ENCODE measurements at places on chromosomes 16 and 17.

GRCh38 chr17:74340470-74341023 is 14.5 kb downstream of the KIF19 start:
- no peak for DNase-seq

DNA sequence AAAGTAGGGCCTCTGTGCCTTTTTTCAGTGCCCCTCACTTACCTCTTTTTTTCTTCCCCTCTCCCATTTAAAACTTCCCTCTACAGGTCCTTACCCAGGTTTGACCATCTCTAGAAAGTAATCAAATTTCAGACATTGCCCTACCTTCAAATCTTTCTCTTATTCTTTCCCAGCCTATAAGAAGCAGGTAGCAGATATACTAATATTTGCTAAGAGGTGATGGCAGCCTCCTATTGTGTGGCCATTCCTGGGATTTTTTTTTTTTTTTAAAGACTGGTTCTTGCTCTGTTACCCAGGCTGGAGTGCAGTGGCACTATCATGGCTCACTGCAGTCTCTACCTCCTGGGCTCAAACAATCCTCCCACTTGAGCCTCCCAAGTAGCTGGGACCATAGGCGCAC is 111.1 kb upstream of the HAS3 start:
- DNase-seq: no peak

DNA sequence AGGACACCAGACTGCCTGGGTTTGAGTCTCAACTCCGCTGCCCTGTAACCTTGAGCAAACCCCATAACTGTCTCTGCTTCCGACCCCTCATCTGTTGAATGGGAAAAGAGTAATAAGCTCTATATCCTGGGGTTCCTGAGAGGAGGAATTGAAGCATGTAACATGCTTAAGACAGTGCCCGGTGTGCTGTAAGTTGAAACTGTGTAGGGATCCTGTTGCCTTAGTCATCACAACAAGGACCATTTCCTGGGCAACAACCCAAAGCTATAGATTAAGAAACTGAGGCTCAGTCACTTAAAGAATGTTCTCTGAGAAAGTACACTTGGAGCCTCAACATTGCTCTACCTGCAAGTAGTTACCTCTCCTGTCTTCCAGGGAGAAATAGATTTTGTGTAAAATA is 23.0 kb downstream of the CDH13 start:
- no peak for DNase-seq

DNA sequence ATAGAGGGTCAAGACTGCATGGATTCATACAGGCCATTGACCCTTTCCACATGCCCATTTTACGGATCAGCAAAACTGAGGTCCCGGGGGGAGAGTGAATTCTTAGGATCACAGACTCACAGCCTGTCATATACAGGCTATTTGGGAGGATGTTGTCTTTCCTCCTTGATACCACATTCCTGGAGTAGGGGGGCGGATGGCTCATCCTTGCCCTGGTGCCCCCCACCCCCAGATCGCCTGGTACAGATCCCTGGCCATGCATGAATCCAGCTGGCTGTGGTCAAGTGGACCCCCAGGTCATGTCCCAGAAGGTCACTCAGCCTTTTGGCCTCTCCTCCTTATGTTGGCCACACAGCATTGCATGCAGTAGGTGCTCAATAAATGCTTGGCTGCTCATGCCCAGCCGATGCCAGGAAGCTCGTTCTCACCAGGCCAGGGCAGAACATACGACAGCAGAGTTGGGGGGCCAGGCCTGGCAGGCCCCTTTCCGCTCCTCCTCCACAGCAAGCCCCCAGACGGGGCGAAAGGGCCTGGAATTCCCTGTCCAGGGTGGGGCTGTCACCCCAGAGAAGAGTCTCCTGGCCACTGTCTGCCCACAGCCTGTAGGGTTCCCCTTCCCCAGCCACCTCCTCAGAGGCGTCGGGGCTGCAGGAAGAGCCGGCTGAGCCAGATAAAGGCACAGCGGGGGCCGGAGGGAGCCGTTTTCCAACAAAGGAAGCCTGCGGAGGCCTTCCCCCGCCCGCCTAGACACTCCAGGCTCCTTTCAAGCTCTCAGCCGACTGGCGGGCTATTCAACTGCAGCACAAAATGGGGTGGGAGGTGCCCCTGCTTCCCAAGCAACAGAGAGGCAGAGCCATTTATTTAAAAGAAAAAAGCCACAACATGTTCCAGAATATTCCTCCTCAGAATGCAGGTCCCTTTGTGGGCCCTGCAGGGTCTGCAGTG is 215.7 kb upstream of the CIBAR2 start:
- DNase-seq: no peak

DNA sequence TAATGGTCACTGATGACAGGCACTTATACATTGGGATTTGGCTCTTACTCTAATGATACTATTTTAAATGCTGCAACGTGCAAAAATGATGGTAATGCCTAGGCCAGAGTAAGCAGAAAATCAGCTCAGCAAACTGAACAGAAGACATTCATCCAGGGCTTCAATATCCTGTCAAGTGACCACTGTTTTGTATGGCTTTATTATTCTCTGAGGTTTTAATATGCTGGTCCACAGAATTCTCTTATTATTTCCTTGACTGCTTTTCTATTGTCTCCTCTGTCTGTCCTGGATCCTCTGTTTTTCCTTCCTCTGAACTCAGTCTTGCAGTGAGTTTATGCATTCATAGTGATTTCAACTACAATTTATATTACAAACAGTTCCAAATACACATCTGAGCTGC is 90.8 kb upstream of the PMFBP1 start:
- no peak for DNase-seq

DNA sequence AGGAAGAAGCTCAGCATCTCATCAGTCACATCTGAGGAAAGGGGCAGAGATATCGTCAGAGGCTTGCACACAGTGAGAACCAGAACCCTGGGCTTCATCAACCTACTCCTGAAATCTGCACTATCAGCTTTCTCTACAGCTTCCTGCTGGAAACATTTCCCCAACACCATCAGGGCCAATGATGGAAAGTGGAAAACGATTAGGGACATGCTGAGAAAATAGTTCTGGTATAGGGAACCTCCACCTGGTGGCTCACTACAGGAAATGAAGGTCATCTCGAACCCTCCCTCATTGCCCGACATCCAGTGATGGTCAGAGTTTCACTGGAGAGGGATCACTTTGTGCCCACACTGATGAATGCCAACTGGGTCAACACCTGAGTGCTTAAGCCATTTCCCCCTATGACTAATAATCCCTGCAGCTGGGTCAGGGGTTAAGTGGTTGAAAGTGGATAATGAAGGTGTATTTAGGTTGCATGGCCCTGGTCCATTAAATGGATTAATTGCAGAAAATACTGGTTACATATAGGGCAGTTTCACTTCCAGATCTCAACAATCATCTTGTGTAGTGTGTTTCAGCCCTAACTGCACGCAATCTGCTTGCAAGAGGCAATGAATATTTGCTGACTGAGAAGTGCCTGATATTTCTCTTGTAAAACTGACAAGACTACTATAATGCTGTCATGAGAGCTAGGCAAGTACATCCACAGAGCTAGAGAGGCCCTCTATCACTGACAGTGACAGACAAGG is 43.1 kb upstream of the GSG1L start:
- no peak for DNase-seq

GRCh38 chr16:50555952-50556673 is 7.9 kb downstream of the NKD1 start:
- no peak for DNase-seq

- no peak for DNase-seq
Observed at GRCh38 chr17:77098884-77099545, 41.8 kb upstream of the SEC14L1 start.

DNA sequence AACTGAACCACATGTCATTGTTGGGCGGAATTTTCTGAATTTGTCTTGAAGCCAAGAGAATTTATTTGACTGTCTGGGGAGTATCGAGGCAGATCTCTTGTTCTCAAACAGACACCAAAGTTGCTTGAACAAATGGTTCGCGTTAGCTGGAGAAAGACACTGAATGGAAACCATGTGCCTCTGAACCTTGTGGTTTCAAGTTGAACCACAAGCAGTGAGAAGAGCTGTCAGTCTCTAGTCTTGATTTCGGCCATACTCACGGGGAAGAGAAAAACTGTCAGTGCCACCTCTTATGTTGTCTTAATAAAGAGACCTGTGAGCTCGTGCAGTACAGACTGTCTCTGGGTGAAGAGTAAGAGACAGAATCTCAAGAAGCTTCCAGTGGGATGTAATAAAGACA is 886.5 kb upstream of the SOX9 start:
- DNase-seq: no peak

- DNase-seq: no peak
Observed at GRCh38 chr17:74649909-74650308, 26.4 kb upstream of the CD300E start.

DNA sequence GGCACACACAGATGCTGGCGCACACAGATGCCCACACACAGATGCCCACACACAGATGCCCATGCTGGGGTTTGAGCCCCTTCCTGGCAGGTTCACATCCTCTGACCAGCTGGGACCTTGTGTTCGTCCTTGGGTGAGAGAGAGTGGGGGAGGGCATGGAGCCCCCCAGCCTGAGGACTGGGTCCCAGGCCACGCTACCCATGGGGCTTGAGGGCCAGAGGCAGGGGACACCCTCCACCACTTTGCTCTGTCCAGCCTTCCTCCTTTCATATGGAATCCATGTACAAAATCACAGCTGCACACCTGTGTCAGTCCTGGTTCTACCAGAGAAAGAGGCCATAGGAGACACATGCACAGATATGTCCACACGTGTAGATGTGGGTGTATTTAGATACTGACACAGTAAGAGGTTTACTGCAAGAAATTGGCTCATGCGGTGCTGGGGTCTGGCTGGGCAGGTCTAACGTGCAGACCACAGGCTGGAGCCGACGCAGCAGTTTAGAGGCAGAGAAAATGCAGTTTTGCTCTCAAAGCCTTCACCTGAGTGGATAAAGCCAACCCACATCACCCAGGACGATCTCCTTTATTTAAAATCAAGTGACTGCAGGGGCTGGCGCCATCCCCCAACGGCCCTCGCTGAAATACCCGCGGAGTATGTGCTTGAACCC is 10.8 kb downstream of the SLC22A31 start:
- no peak for DNase-seq

- no peak for DNase-seq
Observed at GRCh38 chr17:60077672-60078519, 825 bp downstream of the HEATR6 start.

DNA sequence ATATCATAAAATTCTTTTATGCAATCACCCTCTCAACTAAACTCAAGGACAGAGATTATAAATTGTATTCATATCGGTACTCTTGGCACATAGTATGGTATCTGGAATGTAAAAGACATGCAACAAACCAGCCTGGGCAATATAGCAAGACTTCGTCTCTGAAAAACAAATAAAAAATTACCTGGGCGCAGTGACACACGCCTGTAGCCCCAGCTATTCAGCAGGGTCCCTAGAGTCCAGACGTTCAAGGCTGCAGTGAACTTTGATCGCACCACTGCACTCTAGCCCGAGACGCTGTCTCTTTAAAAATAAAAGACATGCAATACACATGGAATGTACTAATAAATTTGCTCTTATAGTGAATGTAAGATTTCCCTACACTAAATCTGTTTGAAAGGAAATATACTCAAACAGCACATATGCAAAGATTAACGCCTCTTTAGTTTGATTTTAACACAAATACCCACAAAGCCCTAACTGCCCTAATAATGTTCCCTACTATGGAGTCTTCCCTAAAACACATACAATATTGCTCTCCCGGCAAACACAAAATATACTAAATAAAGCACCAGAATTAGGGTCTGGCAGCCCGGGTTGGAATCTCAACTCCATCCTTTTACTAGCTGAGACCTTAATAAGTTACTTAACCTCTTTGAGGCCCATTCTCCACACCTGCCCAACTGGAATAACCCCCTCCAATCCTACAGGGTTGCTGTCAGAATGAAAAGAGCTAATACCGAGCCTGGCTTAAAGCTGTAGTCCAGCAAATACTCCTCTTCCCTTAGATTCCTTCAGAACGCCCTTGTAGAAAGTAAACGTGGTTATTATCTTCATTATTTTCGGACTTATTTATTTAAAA is 1.2 kb downstream of the ABCA5 start:
- no peak for DNase-seq

- DNase-seq: no peak
Observed at GRCh38 chr17:4038076-4038475, 73.8 kb upstream of the ATP2A3 start.

GRCh38 chr17:45791935-45792334 is 7.8 kb downstream of the CRHR1 start:
- no peak for DNase-seq

DNA sequence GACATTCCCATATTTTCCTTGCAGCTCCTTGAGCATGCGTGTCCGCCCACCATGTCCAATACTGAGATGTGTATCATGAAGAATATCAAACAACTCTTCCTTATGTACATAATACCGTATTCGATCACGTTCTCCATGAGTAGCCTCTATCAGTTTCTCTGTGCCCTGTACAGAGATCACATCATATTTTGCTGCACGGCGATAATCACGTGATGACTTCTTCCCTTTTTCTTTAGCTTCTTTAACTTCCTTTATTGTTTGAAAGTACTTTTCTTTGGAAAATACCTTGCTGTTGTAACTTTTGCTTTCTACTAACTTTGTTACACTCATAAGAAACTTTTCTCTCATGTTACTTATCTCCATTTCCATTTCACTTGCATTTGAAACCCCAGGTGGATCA is 6.6 kb downstream of the KRABD2 start:
- no peak for DNase-seq

DNA sequence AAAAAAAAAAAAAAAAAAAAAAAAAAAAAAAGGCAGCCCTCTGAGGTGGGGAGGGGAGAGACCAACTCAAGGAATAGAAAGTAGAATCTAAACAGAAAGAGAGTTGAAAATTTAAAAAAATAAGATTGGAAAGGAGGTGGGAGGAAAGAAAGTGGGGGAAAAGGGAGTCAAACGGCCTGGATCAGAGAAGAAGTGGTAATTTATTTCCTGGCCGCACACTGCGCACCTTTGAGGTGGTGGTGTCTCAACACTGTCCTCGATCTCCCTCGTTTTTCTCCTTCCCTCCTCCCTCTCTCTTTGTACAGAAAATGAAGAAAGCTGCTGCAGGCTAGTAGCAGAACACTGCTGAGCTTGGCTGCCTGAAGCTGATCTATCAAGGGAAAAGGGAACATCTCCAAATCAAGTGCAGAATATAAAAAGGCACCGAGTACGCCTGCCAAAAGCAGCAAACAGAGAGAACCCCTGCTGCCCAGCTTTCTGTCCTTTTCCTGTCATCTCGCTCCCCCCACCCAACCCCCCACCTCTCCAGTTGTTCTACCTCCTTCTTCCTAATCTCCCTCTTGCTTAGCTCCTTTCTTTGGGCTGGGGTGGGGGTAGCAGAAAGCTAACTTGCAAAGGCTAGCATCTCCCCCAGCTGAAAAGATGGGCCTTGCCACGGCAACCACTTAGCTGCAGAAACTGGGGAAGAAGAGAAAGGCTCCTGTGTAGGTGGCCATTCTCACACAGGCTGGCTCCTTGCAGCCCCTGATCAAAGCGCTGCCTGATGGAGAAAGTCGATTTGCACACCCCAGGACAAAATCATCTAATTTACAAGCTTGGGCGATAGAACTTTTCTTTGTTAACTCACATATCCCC is 22.5 kb downstream of the AXIN2 start:
- DNase-seq: no peak

DNA sequence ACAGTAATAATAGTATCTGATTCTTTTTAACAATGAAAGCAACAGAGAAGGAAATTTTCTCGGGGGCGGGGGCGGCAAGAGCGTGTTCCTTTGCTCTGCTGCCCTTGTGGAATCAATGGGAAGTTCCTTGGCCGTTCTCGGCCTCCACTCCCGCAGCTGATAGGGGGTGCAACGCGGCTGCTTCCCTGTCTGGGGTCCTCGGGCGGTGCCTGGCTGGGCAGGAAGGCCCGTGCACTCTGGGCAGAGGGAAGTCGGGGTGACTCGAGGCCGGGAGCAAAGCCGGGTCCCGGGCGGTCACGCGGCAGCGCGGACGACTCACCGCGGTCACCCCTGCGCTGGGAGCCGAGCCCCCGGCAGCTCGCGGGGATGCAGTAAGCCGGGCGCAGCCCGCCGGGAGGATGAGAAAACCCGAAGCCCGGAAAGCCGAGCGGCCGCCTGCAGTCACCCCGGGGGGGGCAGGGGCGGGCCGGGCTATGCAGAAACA is 2.5 kb downstream of the TUBB3 start:
- DNase-seq: no peak

All from vagina (tissue), 2 donors.